ENCODE measurements at places on chromosomes 12 and 14.

- no peak for DNase-seq
Observed at GRCh38 chr14:81681541-81681940, 147.9 kb upstream of the SEL1L start.

GRCh38 chr12:6444704-6445688, at the start of gene CD27:
CD27 (plus strand) TSS chr12:6444955; CDS start chr12:6445096, 141 bp downstream.
- DNase-seq: peak; percentile 55

DNA sequence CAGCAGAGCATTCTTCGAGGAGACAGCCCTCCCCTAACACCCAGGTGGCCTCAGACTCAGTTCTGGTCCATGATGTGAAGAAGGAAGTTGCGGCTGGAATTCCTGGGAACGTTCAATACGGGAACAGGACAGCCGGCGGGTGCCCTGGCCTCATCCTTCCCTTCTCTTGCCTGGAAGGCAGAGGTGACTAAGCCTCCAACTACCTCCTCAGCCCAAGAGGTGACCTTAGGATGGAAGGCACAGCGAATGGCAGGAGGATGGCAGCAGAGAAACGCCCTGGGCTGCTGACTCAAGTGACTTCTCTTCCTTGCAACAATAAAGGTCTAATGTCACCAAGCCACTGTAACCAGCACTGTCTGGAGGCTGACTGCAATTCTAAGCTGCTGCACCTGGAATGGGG, 36.1 kb downstream of the DHX37 start:
- DNase-seq: no peak

- DNase-seq: no peak
Observed at GRCh38 chr12:57724936-57725740, 13.4 kb downstream of the AGAP2 start.

- no peak for DNase-seq
Observed at GRCh38 chr14:43938588-43939281, 568.3 kb downstream of the FSCB start.

DNA sequence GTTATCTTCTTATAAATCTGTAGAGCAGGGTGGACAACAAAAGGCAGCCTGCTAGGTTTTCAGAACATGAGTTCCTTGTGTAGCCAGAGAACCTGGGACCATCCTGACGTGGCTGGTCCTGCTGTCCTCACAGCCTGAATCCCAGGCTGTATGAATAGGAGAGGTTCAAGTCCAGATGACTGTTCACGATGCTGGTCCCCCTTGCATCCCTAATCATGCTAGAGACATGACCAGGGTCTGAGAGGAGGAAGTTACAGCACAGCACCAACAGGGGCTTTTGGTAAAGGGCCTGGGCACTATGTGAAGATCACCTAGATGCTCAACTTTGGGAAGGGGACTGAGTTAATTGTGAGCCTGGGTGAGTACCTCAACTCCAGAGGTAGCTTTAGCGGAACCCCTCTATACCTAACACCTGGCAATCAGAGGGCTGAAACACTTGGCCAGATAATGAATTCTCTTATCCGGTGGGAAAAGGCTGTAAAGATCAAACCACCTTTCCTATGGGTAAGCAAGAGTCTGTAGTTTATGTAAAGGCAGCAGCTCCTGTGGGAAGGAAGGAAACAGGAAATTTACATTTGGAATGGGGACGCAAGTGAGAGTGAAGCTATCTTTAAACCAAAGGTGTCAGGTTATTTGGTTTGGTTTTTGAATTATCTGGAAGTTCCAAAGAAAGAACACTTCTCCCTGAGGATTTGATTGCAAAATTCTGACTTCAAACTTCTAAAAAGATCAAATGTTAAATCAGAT, 112.8 kb downstream of the DAD1 start:
- DNase-seq: no peak

GRCh38 chr12:116855744-116856470, 25.3 kb downstream of the HRK start:
- DNase-seq: no peak

DNA sequence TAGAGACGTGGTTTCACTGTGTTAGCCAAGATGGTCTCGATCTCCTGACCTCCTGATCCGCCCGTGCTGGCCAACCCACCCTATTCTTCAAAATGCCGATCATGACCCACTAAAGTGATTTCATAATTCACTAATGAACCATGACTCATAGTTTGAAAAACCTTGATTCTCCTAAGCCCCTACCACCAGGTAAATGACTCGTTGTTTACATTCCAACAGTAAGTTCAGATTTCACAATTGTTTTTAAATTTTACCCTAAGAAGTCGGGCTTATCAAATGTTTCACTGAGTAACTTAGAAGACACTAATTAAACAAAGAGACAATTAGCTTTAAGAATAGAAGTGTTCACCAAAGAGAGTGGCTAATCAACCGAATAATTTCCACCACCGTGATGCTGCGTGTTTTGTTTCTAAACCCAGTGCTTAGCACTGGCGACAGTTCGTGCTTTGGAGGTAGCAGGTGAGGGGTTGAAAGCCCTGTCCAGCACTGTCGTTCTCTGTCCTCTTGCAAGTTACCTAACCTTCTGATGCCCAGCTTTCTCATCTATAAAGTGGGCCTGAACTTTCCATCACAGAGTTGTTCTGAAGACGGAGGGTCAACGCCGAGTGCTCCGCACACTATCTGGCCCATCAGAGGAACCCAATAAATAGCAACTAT, 136.5 kb downstream of the NTF3 start:
- DNase-seq: no peak

DNA sequence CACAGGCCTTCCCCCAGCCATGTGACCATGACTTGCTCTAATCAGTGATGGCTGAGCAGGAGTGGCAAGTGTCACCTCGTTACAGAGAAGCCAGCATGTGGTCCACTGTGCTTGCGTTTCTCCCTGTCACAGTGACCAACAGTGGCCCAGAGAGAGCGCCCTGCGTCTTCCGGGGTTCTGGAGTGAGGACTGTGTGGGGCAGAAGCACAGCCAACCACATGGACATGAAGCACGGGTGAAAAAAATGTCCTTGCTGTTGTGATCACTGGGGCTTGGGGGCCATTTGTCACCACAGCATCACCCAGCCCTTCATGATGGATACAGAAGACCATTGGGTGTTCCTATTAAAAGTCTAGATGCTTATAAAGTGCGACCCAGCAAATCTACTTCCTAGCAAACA, 174.6 kb upstream of the C14orf180 start:
- DNase-seq: no peak

GRCh38 chr12:120399531-120399930, 30.6 kb upstream of the MSI1 start:
- no peak for DNase-seq

DNA sequence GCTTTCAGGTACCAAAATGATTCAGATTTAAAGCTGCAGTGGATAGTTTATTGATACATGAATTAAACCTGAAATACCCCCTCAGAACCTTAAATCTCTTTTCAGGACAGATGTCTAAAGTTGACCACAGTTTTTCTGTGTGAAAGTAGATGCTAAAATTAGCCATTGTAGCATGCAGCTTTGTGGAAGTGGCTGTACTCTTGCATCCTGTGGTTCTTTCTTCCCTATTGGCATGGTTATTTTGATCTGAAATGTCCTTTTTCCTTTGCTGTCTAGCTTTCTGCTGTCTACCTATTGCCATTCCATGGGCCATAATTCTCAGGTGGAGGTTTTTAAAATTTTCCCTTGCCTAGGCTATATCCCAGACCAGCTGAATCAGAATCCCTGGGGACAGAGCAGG, 455.6 kb downstream of the ZFP36L1 start:
- no peak for DNase-seq

GRCh38 chr12:75452675-75453330, 27.8 kb upstream of the GLIPR1 start:
- DNase-seq: no peak
